ENCODE measurements at places on chromosomes 7 and 10.

DNA sequence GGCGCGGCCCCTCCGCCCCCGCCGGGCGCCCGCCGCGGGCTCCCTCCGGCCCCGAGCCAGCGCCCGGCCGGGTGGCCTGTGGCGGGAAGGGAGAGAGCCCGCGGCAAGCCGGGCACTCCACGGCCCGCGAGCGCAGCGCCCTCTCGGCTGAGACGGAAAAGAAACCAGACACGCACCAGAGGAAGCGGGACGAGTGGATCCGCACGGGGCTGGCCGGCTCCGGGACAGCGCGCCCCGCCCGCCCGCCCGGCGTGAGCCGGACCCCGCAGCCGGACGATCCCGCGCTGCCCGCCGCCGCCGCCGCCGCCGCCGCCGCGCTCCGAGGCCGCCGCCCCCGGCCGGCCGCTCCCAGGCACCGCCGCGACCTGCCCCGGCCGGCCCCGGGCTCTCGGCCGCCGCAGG lies 300 bp downstream of the ARHGAP21 start:
- no peak for DNase-seq

GRCh38 chr7:17863095-17863808 lies 77.0 kb downstream of the SNX13 start:
- no peak for DNase-seq

DNA sequence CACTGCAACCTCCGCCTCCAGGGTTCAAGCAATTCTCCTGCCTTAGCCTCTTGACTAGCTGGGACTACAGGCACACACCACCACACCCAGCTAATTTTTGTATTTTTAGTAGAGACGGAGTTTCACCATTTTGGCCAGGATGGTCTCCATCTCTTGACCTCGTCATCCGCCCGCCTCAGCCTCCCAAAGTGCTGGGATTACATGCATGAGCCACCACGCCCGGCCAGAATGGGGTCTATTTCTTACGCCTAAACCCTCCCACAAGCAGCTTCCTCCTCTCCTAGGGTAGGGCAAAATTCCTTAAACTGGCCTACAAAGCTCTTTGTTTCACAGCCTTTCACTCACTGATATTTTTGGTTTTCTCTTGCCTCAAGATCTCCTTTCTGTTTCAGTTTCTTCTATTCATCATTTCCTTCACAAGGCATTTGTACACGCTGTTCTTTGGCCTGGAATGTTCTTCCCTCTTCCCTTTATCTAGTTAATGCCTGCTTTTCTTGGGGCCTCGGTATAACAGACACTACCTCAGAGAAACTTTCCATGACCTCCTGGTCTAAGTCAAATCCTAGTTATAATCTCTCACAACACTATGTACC lies 6.7 kb downstream of the CPEB3 start:
- no peak for DNase-seq

- no peak for DNase-seq
Measured at GRCh38 chr10:132277311-132277741, 30.4 kb downstream of the STK32C start.

- no peak for DNase-seq
Measured at GRCh38 chr10:96687317-96688012, 32.8 kb downstream of the PIK3AP1 start.

- no peak for DNase-seq
Measured at GRCh38 chr10:51718804-51719291, 19.5 kb upstream of the CSTF2T start.

DNA sequence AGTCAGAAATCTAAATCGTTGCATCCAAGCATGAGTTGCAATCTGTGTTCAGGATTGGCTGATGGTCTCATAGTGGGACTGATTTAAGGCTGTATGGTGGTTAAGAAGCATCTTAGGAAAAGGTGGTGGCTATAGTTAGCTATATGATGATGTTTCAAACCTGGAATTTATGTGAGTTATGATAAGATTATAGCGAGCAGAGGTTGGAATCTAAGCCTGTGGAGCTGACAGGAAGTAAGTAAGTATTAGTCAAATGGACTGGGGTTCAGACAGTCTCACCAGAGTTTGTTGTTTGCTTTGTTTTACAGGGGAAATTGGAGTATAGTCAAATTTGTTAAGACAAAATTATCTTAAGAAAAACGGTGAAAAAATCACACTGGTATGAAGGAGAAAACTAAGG lies 56.7 kb downstream of the ANKRD7 start:
- no peak for DNase-seq

GRCh38 chr10:126384269-126384873 lies 3.9 kb downstream of the ADAM12 start:
- DNase-seq = no peak

DNA sequence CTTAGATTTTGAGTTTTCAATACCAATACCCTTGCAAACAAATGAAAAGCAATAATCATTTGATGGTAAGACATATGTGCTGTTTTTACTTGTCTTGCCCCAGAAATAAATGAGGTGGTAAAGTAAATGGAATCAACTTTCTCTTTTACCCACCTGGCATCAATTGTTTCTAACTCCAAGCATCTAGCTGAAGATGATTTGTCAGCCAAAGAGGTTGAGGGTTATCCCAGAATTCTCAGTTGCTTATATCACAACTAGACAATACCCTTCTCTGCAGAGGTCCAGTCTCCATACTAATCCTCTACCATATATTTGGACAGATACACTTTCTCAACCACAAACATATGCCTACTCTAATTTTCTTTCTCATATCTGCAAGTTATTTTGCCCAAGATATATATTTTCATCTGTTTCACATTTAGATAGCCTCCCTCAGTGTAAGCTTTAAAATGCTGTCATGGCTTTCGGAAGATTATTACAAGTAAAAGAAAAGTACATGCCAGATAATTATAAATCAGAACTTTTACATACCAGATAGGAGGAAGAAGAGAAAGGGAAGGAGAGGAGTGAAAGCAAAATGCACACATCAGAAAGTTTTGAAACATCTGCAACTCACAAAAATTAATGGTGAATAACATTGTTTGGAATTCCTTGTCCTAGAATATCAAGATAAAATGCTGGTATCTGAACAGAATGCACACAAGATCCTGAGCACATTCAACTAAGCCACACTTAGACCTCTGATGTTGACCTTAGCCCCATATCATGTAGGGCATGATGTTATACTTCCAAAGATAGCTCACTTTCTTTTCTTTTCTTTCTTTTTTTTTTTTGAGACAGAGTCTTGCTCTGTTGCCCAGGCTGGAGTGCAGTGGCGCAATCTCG lies 146.6 kb downstream of the REEP3 start:
- DNase-seq = no peak

- peak; percentile 69 for DNase-seq
Measured at GRCh38 chr10:6052247-6053221, 9.6 kb downstream of the IL2RA start.

GRCh38 chr7:154578336-154578735 lies 424.6 kb downstream of the PAXIP1 start:
- DNase-seq = no peak

DNA sequence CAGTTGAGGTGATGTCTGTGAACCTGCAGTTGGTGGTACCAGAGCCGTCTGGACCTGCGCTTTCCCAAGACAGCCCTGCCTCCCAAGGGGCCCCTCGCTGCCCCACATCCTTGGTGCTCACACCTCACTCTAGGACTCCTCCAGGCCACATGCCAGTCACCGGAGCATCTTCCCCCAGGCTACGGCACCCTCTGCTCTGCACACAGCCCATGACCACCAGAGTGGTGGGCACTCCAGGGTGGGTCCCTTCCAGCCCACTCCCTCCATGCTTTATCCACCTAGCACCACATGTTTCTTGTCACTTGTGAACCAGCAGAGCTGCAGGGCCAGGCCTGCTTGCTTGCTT lies 183.7 kb upstream of the SH2B2 start:
- no peak for DNase-seq

- peak; percentile 63 for DNase-seq
Measured at GRCh38 chr10:62038609-62039190, 137.2 kb downstream of the ARID5B start.

- no peak for DNase-seq
Measured at GRCh38 chr10:78124167-78124566, 90.5 kb downstream of the RPS24 start.

GRCh38 chr10:69287181-69287580 lies 8.9 kb downstream of the HK1 start:
- no peak for DNase-seq

DNA sequence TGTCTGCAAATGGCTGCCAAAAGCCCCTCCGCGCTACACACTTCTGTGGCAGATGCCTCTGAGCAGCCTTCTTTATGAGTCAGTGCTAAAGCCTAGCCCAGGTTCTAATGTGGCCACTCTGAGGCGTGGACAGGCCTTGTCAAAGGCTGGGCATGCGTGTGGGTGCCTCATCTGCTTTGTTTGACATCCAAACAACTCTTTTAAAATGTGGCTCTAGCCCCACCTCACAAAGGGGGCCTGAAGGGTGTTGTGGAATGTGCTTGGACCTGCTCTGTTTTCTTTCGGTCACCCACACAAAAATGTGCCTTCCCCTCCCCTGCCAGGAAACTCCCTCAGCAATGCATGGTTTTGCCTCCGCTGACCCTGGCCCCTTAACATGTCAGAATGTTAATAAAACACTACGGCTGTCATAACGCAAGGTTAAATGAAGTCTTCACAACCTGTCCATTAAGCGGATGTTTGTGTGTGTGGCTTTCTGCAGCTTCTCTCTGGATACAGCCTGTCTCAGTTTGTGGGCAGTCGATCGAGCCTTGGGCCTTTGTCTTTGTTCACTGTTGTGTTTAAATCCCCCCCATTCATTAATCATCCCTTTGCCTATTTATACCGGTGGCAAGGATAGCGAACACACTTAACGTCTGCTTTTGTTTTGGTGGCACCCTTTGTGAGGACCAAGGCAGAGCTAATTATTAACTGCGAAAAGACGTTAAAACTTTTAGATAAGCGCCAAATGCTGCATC lies 718.9 kb downstream of the LRMDA start:
- DNase-seq = no peak

DNA sequence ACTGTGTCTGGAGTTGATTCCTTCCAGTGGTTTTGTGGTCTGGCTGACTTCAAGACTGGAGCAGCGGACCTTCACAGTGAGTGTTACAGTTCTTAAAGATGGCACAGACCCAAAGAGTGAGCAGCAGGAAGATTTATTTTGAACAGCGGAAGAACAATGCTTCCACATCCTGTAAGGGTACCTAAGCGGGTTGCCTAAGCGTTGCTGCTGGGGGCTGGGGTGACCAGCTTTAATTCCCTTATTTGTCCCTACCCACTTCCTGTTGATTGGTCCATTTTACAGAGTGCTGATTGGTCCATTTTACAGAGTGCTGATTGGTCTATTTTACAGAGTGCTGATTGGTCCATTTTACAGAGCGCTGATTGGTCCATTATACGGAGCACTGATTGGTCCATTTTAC lies 13.2 kb downstream of the AKR1B15 start:
- DNase-seq = no peak

- no peak for DNase-seq
Measured at GRCh38 chr10:47104786-47105385, 193.7 kb downstream of the PTPN20 start.

GRCh38 chr7:71403202-71403946 lies 271.4 kb downstream of the GALNT17 start:
- DNase-seq = no peak

Data from stimulated activated CD8-positive, alpha-beta memory T cell treated with anti-CD3 and anti-CD28 coated beads, Interleukin-4, amount 100 ng/mL, for 1 hour (primary cell).